ENCODE measurements at places on chromosomes 12 and 14. TPM values are rescaled to one million over a fixed set of nuclear protein-coding genes. Genes with fewer than 3 reads are reported as not detected.

DNA sequence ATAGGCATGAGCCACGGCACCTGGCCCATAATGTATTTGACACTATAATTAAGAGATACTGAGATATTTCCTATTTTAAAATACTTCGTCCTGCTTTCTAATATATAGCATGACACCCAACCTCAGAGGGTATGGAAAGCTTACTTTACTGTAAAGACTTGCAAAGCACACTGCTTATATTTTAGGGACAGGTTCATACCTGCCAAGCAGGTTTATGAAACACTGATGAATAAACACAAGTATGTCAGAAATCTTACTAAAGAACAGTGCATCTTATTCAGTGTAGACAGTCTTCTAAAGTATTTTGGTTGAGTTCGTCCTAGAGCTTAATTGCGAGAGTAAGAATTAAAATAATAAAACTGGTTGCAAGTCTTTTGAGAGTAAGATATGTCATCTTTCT, 65.4 kb downstream of the PPFIBP1 start:
- DNase-seq: no peak

DNA sequence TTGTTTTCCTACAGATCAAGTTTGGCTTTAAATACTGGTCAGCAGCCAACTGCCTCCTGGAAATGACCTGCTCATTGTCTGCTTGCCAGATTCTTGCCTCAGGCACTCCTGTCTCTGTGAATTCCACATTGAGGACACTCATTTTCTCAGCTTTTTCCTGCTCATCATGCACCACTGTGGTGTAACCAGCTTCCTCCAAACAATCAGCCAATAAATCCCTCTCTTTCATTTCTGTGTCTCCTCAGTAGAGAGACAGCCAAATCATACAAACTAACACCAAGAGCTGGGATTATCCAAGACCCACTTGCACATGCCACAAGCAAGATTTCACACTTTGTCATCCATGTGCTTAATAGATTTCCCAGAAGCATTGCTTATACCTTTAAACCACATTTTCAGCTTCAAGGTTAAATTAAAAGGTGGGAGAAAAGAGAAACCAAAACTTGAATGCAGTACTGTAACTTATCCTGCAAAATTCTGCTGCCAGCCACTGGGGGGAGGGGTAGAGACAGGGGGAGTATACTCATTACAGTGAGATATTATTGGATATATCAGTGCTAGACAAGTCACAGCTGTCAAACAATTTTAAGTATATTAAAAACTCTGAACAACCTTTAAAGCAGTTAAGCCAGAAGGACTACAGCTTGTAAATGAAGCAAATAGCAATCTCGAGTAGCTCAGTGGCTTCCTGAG, 105.0 kb downstream of the PPP2R5E start:
- peak; percentile 57 for DNase-seq

GRCh38 chr12:92503029-92503931, 199.5 kb upstream of the PLEKHG7 start:
- DNase-seq: peak; percentile 25

DNA sequence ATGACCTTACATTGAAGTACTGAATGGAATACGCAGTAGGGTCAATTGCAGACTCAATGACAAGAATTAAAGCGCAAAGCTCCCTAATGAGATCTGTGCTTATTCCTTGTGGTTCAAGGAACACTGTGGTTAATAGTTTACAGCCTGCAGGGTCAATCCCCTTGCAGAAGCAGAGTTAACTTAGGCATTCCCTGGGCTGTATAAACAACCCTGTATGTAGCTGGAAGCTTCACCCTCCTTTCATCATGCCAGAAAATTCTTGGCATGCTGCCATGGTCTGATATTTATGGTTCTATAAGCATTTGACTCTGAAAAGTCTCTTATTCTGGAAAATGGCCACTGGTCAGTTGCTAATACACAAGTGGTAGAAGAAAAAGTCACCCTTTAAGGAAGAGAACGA, 227.7 kb downstream of the NOVA1 start:
- DNase-seq: no peak

The GPR135 gene
- total RNA-seq: 2.3 TPM
